Kidney epithelial cell (primary cell): ENCODE measurements at places on chromosomes 5 and 9.

GRCh38 chr5:74948031-74948546 lies 81.9 kb upstream of the FAM169A start:
- DNase-seq, result peak; percentile 57

DNA sequence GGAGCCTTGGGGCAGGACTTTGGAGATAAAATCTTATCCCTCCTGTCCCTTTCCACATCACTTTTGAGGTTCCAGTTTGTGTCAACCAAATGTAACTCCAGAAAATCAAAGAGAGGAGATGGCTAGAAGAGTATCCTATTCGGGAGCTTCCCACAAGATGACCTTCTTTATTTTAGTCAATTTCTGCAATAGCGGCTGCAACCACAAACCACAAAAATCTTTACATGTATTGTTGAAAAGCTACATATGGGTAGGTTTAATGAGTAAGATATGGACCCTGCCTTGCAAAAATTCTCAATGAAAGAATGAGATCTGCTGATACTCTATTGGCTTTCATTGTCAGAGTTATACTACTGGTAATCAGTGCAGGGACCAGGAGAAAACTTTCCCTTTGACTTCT lies 92.2 kb upstream of the MAMDC2 start:
- no peak for DNase-seq

GRCh38 chr5:61768692-61769281 lies 436.7 kb downstream of the ZSWIM6 start:
- no peak for DNase-seq

DNA sequence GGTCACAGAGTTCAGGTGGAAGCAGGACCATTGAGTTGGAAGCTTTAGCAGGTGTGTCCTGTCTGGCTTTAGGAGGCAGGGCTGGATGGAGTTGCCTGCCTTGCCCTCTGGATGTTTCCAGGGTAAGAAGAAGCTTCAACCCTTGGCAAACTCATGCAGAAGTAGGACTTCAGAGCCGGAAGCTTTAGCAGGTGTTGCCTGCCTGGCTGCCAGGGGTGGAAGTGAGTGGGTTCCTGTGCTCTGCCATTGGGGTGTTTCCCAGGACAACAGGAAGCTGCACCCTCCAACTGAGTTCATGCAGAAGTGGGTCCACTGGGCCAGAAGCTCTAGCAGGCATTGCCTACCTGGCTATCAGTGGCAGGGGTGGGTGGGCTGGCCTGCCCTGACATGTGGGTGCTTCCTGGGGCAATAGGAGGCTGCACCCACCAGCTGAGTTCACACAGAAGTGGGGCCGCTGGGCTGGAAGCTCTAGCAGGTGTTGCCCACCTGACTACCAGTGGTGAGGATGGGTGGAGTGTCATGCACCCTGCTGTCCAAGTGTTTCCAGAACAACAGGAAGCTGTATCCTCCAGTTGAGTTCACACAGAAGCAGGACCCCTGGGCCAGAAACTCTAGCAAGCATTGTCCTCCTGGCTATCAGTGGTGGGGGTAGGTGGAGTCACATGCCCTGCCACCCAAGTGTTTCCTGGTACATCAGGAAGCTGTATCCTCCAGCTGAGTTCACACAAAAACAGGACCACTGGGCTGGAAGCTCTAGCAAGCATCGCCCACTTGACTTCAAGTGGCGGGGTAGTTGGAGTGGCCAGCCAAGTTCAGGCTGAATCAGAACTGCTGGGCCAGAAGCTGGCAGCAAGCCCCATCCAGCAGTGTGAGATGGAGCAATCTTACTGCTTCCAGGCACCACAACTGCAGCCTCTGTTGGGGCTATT lies 24.6 kb downstream of the LOX start:
- no peak for DNase-seq

DNA sequence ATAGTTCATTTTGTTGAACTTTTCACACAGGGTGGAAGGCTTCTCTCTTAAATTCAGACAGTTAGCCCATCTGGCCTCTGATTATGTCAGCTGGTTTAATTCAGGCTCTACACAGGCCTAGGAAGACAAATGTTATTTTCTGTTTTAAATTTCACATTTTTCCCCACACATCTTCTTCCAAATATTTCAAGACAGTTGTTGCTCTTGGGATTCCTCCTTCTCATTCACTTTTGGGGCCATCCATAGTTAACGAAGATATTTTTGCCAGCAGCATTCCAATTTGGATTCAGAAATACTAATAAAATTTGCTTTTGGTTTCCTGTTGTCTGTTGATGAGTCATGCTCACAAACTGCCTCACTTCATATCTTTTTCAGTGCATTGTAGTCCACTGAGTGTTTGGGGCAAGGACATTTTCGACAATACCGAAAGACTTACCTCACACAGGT lies 475.4 kb downstream of the DMAC1 start:
- DNase-seq, result no peak

DNA sequence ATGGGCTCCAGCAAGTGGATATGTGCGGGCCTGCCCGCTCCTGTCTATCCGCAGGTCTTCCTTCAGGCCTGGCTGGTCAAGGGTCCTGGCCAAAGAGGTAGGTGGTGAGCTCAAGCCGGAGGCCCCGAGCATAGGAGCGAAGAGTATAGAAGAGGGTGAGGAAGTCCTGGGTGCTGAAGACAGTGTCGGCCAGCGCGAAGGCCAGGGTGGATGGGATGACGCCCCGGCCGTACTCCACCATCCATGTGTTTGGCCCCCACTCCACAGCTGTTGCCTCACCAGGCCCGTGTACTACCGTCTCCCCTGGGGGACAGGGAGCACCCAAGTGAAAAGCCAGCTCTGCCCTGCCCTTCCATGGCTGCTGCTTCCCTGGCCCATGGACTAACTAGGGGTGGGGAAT lies 2.0 kb downstream of the SIGMAR1 start:
- DNase-seq, result no peak

GRCh38 chr5:6360323-6361072 lies 17.8 kb downstream of the MED10 start:
- DNase-seq, result no peak

DNA sequence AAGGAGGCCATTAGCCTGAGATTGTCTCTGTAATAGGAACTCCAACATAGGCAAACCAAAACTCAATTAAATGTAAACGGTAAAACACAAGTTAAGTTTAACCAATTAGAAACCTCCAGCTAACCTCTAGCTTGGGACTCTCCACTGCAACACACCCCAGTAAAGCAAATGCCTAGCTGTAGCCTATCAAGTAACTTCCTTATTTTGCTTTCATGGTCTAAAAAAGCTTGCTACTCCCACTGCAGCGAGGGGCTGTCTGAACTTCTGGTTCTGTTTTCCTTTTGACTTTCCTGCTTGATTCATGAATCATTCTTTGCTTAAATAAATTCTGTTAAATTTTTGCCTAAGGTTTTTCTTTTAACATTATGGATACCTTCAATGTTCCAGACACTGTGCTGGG lies 24.4 kb upstream of the C5orf46 start:
- DNase-seq, result no peak

DNA sequence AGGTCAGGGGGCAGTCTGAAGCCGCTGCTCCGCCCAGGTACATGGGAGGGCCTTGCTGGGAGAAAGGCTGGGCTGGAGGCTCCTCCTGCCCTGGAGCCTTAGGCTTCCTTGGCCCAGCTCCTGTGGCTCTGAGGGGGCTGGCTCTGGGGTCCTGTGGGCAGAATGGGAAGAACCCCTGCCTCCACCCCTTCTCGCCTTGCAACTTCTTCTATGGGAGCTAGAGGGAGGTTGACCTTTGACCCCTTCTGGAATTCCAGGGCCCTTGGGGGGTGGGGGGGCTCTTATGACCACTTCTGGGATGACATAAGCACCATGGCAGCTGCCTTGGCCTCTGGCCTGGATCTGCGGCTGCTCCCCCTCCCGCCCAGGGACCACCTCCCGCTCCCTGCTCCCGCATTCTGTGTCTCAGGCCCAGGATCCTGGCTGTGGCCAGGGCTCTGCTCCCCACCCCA lies 32.2 kb downstream of the IER5L start:
- no peak for DNase-seq

DNA sequence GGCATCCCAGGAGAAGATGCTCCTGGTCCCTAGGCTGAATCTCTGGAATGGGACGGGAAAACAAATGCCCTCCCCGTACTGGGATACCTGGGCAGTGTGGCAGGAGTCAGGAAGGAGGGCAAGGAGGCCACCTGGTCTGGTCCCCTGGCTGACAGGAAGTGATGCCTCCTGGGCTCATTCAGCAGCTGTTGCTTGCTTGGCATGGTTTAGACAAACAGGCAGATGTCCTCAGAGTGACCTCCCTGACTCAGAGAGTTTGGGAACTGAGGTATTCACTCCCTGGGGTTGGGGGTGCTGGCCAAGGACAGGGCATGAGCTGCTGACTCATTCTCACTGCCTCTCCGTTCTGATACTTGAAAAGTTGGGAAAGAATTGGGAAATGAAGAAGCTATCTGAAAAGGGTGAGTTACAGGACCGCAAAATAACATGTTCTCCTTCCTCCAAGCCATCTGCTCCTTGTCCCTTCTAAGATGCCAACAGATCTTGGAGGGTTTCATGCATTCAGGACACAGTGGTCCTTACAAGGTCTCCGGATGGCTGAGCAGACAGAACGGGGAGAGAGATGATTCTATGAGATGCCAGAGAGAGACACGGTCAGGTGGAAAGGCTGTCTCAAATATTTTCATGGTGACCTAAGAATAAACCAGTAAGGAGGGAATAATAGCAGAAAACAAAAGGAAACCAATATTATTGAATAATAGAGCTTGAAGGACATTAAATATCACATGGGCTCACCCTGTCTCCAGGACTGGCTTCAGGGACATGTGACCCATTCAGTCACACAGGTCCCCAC lies 534.5 kb downstream of the BNC2 start:
- DNase-seq, result peak; percentile 96

- no peak for DNase-seq
These were observed 16.2 kb downstream of the CYFIP2 start for GRCh38 chr5:157282150-157282549.

DNA sequence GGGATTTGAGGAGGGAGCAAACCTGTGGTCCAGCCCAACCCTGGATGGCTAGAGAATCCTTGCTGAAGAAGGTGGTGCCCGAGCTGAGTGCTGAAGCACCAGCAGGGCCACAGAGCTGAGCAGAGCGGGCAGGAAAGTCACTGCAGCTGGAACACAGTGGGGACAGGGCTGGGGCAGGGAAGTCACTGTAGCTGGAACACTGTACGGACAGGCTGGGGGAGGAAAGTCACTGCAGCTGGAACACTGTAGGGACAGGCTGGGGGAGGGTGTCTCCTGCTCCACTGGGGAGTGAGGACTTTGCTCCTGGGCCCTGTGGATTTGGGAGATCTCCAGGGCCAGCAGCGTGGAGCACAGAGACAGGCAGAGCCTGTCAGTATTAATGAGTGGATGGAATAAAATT lies 9.0 kb upstream of the SUSD3 start:
- DNase-seq, result no peak

DNA sequence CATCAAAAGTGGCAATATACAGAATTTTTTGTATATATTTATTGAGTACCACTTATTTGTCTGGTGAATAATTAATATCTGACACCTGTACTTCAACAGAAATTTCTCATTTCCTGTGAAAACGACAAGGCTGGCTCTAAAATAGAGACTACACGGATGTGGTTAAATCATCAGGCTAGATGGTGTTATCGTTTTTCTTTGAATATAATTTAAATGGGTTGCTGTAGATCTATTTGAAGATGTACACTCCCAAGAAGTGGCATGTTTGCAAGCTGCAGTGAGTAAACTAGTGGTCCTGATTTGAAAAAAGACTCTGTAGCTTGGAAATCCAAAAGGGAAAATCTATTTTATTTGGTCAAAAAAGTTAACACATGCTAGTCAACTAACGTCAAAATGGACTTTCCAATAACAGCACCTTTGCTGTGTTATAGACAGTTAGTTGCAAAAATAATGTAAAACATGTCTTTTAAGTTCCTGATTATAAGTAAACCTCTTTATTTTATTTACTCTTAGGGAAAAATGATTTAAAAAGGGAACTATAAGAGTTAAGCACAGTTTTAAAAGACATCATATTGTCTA lies 13.8 kb downstream of the ST8SIA4 start:
- no peak for DNase-seq

- no peak for DNase-seq
These were observed 14.8 kb upstream of the CEMIP2 start for GRCh38 chr9:71783120-71783523.

GRCh38 chr5:9653811-9654210 lies 23.7 kb upstream of the TAS2R1 start:
- DNase-seq, result peak; percentile 71
